ENCODE measurements at places on chromosomes 4 and X. TPM values are rescaled to one million over a fixed set of nuclear protein-coding genes. Genes with fewer than 3 reads are reported as not detected.

Gene BEND2
- total RNA-seq: not detected

Gene RLIM
- total RNA-seq: 20.1 TPM

DNA sequence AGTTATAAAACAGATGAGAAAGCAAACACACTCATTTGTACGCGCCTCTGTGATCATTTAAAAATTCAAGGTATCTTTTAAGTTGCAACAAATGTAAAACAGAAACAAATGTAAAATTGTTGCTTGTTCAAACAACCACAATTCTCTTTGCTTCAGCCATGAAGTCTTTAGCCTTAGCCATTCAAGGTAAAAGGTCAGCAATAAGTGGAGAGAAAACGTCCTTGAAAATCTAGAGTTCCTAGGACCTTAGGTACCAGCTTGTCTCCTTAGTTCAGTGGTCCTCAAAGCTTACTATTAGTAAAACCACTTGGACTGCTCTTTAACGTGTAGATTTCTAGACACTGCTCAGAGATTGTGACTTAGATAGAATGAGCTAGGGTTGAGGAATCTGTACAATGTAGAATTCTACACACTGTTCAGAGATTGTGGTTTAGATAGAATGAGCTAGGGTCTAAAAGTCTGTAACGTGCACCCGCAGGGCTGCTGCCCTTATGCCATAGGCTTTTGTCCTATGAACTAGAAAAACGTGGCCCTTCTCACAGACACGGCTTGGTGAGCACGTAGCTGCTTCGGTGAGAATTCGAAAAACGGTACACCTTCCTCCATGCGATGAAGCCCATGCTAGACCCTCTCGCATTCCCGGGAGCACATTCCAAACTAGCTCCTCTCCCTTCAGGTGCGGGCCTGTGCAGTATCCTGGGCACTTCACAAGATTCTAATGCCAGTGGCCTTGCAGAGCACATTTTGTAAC lies 1.7 kb downstream of the PLAC8 start:
- DNase-seq: no peak

DNA sequence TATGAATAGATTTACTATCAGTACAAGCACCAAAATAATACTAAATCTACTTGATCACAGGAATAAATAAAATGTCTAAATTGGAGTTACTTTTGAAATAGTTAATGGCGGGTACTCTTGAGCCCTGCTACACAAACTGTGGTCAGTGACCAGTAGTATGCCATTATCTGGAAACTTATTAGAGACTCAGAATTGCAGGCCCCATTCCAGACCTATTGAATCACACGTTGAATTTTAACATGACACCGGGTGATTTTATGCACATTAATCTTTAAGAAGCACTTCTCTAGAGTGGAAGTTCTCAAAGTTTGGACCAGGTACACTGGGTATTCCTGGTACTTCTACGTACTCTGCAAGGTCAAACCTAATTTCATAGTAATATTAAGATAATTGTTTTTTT lies 660.0 kb upstream of the POU3F4 start:
- DNase-seq: no peak

DNA sequence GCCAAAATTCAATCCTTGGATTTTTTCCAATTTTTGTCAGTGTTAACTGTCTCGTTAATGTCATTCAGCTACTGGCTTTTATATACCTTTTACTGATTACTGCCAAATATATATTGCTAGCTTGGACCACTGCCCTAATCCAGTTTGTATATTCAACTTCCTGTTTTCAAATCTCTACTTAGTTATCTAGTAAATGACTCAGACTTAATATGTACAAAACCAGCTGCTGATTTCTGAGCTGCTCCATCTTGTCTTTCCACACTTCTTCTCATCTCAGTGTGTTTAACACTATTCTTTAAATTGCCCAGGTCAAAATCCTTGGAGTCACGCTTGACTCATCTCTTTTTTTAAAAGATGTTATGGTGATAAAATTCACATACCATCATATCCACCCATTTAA lies 1196.7 kb downstream of the RAPGEF2 start:
- DNase-seq: no peak

Gene CFI
- total RNA-seq: 11.5 TPM

DNA sequence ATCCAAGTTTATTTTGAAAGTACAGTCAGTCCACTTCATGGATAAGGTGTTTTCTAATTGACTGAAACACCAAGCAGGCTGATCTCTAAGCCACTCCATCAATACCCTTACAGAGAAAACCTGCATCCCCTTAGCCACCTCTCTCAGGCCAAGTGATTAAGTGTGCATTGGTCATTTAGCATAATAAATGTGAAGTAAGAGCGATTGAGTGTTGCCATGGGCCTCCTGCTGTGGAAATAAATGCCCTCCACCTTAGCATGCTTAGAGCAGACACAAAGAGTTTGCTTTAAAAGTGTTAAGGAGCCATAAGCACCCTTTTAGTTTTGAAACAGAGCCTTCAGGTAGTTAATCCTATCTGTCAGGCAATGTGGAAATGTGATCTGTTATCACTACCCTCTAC lies 386.5 kb downstream of the GPAT3 start:
- no peak for DNase-seq

DNA sequence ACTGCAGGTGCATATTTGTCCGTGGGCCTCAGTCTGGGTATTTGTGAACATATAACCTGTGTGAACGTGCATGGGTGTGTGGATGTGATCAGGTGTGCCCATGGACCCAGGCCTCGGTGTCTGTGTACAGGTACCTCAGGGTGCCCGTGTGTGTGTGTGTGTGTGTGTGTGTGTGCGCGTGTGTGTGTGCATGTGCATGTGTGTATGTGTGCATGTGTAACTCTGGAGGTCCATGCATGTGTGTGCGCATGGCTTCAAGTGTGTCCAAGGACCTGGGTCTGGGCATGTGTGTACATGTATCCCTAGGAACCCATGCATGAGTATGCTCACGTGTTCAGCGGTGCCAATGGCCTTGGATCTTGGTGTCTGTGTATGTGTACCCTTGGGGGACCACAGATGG lies 15.8 kb downstream of the FTSJ1 start:
- DNase-seq: no peak

- no peak for DNase-seq
Measured at GRCh38 chr4:40572692-40573310, 56.9 kb downstream of the RBM47 start.

GRCh38 chrX:88886908-88887307 lies 139.9 kb downstream of the CPXCR1 start:
- DNase-seq: no peak

Gene SH3D19
- 108 TPM for total RNA-seq

Gene DMP1
- total RNA-seq: not detected

DNA sequence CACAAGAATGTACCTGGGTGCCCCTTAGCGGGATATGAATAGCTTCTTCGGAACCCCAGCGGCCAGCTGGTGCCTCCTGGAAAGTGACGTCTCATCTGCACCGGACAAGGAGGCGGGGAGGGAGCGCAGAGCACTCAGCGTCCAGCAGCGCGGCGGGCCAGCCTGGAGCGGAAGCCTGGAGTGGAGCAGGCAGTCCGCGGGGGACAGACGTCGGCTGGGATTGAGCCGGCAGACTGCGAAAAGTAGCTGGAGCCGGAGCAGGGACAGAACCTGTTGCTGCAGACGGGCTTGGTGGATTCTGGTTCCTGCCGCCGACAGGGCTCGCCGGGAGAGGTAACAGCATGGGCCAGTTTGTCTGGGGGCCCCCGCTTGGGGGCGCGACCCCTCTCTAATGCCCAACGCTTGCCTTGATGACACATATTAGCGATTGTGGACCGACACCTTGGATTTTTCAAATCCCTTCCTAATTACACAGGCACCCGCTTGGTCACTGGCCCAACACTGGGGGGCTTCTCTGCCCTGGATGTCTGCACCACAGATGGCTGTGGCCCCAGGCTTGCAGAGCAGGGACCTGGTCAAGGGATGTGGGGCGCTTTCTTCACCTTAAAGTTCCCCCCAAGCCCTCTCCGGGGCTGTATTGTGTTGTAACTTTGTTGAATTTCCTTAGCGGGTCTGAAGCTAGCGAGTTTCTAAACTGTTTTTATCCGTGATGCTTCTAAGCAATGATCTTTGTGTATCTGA lies at the start of gene NPFFR2:
NPFFR2 (plus strand) TSS at position 133 of the 741 bp plus-strand sequence. CDS start 96,592 bp downstream, outside the sequence.
- DNase-seq: peak; percentile 64

DNA sequence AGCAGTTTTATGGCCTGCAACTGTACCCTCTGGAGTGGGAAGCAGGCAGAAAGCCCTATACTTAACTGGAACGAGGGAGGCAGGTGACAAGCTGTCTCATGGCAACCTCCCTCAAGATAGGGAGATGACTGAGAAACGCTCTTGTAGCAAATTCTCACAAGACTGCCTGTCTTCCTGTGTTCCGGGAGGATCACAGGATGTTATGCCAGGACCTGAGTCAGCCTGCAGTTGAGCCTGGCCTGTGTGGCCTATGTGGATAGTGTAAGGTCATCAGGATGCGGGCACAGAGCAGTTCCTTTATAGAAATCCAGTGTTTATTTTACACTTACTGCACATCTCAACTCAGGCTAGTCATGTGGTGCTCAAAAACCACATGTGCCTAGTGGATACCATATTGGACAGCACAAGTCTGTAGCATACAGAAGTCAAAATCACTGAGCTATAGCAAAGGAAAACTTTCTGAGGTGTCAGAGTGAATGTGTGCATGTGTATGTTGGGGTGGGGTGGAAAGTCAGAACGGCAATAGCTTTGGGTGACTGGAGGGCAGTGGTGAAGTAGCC lies 25.2 kb downstream of the TAF7L start:
- no peak for DNase-seq

DNA sequence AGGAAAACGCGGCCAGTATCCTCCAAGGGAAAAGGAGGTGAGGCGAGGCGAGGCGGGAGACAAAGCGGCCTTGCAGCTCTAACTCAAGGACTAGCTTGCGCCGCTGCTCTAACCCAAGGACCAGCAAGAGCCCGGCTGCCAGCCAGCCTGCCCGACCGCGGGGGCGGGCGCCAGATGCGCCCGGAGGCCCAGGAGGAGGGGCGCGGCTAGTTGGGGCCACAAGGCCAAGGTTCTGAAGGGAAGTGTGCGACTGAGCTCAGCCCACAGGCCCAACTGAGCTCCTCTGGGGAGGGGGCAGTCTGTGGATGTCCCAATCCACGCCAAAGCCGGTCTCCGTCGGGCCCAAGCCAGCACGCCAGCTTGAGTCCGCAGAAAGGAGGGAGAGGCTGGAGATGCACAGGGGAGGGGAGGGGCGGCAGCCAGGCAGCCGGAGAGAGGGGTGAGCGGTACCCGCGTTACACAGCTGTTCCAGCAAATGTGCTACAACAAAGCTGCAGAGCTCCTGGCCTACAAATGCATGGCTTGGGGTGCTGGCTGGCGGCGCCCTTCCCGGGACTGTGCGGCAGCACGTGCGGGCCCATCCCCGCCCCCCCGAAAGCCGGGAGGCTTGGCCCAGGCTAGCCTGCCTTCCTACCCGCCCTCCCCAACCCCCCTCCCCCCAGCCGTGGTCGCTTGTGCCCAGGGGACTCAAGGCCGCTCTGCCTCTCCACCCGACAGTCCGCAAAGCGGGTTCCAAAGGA lies 637 bp downstream of the AMER1 start:
- DNase-seq: peak; percentile 71

Gene ASMT
- total RNA-seq: not detected
